ENCODE measurements at places on chromosomes 1 and 21.
A peak's percentile ranks its signal among the peaks of the same experiment; 100 is the strongest.

DNA sequence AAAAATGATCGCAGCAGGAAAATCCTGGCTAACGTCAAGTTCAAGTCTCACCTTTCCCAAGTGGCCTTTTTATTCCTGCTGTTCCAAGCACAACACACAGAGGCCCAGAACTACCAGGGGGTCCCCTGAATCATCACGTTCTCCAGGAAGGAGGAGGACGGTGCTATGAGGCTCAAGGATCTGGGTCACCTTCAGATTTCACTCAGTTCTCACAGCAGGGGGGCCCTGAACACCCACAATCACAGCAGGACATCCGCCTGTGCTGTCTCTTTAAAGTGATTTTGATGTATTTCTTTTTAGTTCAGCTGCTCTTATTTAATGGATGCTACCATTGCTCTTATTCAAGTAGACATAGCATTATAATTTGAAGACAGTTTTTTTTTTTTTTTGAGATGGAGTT is 173.4 kb downstream of the HUNK start:
- no peak for DNase-seq

- DNase-seq = no peak
Observed at GRCh38 chr1:8540261-8540941, 222.5 kb downstream of the SLC45A1 start.

GRCh38 chr1:243791586-243792267 is 58.3 kb downstream of the AKT3 start:
- no peak for DNase-seq

DNA sequence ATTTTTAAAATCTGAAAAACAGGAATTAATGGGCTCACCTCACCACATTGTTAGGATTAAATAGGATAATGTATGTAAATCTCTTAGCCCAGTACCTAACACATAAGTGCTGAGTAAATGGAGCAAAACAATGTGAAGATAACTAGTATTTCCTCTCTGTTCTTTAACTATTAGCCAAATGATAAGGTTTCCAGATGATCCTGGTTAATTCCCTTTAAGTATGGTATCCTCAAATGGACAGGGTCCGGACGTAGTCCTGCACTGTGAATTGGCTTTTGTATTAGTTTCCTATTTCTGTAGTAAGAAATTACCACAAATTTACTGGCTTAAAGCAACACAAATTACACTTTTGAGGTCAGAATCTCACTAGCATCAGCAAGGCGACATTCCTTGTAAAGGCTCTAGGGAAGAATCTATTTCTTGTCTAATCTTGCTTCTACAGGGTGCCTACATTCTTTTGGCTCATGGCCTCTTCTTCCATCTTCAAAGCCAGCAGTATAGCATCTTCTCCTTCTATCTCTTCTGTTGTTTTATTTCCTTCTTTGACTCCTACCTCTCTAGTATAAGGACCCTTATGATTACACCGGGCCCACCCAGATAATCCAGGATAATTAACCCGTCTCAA is 17.1 kb downstream of the SCAF4 start:
- DNase-seq = no peak

GRCh38 chr1:201982082-201982622 is 296 bp upstream of the RNPEP start:
- DNase-seq = peak; percentile 80

DNA sequence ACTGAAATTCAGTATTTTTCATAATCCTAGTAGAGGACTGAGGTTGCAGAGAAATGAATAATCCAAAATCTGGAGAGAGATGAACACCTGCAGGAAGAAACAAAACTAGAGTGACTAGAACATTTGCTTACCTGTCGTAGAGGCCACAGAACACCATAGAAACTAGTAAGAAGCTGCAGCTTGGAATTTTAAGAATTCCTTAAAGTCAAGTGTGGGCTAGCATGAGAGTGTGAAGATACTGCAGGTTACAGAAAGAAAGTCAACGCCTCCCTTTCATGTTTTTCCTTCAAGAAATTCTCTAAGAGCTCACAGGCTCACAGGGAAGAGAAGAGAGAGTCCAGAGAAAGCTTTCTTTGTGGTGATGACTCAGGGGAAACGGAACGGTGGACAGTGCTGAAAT is 633.7 kb downstream of the LRRIQ3 start:
- DNase-seq = no peak

GRCh38 chr1:75214017-75214416 is 79.8 kb downstream of the LHX8 start:
- DNase-seq = no peak

- DNase-seq = no peak
Observed at GRCh38 chr1:21655259-21655658, 13.9 kb downstream of the RAP1GAP start.

- peak; percentile 80 for DNase-seq
Observed at GRCh38 chr1:31723828-31724359, 20.1 kb upstream of the COL16A1 start.

- DNase-seq = no peak
Observed at GRCh38 chr1:100518023-100518422, 19.9 kb upstream of the GPR88 start.

- no peak for DNase-seq
Observed at GRCh38 chr1:244841273-244841927, 5.9 kb downstream of the COX20 start.

- DNase-seq = peak; percentile 53
Observed at GRCh38 chr1:9792156-9793042, 31.4 kb downstream of the CLSTN1 start.

- DNase-seq = no peak
Observed at GRCh38 chr1:244075247-244075722, 24.2 kb downstream of the ZBTB18 start.

- peak; percentile 35 for DNase-seq
Observed at GRCh38 chr1:150151291-150152181, 1.8 kb downstream of the PLEKHO1 start.

- DNase-seq = no peak
Observed at GRCh38 chr1:208737922-208738321, 493.7 kb upstream of the PLXNA2 start.

DNA sequence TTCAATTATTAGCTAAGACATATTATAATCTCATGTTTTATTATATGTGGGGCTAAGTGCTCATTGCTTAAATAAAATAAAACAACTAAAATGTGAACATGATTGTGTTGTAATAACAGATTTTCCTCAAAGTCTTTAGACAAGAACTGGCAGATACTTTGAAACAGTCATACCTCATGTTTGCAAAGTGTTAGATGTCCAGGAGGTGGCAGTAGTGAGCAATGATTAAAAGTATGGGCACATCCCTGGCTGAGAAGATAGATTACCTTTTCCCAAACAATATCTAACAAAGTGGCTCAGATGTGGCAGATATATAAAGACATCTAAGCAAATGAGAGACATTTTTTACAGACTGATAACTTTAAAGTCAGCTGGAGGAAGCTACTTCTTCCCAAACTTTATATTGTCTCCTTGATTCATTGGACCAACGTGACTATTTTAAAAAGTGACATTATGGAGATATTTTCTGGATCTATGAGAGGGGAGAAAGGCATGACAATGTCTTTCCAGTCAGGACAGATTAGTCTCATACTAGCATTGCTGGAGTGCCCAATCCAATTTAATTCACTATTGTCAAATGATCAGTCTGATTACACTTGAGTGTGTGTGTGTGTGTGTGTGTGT is 269.8 kb downstream of the S1PR1 start:
- peak; percentile 36 for DNase-seq

GRCh38 chr1:176826265-176826664 is 338.2 kb downstream of the ASTN1 start:
- no peak for DNase-seq

DNA sequence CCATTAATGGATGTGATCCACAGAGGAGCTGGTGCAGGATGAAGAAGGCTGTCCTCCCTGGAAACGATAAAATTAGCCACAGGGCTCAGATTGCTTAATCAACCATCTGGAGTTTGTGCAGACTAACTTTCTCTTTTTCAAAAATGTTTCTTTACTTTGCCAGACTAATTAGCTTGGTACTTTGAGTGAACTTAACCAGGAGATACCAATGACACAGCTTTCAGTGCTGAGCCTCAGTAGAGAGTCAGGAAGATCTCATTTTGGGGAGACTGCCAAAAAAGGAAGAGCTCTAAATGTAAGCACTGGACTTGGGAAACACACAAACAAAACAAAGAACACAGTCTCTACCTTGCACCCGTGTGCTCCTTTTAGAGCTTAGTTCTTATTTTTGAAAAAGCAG is 248.1 kb upstream of the DEPDC1 start:
- peak; percentile 48 for DNase-seq

GRCh38 chr21:14541841-14542490 is 4.1 kb downstream of the SAMSN1 start:
- peak; percentile 12 for DNase-seq

DNA sequence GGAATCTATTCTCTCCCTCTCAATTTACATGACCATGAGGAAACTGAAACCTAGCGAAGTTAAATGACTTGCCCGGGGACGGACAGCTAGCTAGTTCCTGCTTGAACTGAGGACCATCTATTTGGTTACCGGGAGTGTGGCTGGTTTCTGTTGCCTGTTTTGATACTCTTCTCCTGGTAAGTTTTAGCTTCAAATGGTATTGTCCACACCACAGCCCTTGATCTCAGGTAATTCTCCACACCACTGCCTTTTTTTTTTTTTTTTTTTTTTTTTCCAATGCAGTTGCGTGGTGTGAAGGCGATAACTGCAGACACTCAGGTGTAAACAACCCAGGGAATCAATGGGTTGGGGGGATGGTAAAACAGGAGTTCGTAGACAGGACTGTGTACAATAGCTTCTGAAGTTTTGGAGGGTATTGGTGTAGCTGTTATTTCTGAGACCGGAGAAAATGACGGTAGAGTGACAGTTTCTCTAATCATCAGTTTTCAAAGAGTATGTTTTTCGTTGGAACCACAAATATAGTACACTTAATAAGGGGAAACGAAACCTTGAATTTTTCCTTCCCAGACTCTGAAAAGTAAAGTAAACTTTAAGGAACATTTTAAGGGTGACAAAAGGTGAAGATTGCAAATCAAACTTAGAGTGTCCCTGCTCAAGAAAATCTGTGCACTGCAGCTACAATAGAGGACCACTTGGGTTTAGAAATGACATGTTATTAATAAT is 125.3 kb upstream of the CACYBP start:
- peak; percentile 45 for DNase-seq

- no peak for DNase-seq
Observed at GRCh38 chr1:181936269-181936668, 125.2 kb downstream of the ZNF648 start.

- peak; percentile 87 for DNase-seq
Observed at GRCh38 chr1:56095696-56096665, 483.4 kb downstream of the PLPP3 start.

DNA sequence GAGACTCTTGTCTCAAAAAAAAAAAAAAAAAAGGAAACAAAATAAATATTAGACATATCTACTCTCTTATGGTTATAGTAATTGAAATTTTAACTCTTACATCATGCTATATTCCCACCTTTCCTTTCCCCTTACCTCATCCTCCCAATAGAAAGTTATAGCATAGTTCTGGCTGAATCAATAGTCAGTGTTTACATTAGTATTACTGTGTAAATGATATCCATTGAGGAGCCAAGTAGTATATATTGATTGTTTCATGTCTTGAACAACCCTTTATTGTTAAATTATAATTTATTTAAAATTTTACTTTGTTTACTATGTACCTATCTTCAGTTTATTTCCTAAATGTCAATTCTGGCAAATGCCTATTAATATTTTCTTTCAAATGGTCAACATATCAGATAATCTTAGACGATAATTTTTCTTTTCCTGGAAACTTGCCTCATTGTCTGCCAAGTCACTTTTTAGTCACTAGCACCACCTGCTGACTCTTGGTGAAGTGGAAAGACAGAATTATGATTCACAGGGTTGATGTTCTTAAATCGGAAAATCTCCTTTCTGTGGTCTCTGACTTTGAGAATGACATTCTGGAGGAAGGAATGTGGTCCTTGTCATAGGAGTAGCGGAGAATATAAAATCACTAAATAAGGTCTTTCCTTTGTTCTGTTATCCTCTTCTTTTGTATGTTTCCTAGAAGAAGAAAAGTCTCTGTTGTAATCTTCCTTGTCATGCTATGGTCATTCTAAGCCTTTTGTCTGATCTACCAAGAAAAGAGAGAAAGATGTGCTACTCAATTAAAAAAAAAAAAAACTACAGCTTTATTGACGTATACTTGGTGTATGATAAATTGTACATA is 8.6 kb downstream of the HJV start:
- peak; percentile 88 for DNase-seq

- DNase-seq = peak; percentile 10
Observed at GRCh38 chr1:217965156-217965786, 319.8 kb upstream of the RRP15 start.

- DNase-seq = no peak
Observed at GRCh38 chr1:54408147-54409066, 2.2 kb upstream of the SSBP3 start.

DNA sequence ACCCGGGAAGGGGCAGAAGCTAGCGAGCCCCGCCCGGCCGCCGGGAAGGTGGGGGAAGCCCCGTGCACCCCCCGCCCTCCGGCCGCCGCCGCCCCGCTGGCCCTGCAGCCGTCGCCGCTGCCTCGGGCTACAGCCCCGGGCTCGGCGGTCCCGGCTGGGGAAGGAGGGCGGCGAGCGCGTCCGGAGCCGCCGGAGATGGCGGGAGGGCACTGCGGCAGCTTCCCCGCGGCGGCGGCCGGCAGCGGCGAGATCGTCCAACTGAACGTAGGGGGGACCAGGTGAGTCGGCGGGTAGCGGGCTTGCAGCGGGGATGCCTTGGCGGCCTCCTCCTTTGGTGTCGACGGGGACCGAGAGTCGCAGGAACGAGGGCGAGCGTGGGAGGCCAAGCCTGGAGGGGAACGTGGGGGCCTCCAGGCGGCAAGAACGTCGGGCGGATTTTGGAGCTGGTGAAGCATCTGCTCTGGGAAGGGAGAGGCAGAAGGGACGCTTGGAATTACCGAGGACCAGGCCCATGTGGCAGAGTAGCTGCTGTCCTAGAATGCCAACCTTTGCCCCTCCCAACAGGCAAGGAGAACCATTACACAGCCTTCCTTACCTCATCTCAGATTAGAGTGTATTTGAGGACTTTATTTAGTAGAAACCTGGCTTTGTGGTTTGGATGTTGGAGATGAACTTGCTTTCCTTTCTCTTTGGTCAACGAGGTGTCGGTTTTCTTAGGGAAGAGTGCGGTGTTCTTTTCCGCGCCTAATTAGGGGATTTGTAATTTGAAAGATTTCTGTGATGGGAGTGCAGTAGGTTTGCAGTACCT is 591 bp downstream of the KCTD3 start:
- DNase-seq = peak; percentile 74

DNA sequence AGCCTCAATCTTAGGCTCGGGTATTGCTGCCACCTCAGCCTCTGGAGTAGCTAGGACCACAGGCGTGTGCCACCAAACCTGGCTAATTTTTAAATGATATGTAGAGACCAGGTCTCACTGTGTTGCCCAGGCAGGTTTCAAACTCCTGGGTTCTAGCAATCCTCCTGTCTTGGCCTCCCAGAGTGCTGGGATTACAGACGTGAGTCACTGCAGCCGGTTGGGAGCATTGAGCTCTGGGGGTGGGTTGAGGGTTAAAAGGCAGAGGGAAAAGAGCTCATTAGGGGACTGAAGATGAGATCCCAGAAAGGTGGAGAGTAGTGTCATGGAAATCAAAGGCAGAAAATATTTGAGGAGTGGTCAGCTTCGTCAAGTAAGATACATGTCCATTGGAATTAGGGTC is 7.1 kb downstream of the RAD54L start:
- DNase-seq = no peak

- DNase-seq = no peak
Observed at GRCh38 chr1:8791819-8792218, 25.6 kb downstream of the RERE start.

- DNase-seq = peak; percentile 72
Observed at GRCh38 chr1:192575499-192576189, at the start of gene RGS1. Gene RGS1 (plus strand): TSS chr1:192575773. CDS start chr1:192575793, 20 bp downstream.

All from muscle of leg (tissue), 16 donors.